ENCODE measurements at places on chromosomes 3 and 15.

DNA sequence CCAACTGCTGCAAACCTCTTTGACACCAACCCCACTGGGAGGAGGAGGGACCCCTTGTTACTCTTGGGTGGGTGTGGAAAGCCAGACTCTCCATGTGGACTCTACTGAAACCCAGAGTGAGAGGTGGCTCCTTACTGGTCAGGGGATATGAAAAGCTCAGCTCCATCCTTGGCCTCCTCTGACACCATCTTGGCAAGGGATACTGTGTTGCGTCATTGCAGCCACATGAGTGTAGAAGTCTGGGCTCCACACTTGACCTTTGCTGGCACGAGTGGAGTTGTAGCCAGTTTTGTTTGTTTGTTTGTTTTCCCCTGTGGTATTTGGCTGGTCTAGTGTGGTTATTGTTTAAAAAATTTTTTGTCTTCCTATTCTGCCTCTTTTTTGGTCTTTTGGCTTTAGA, 289.1 kb downstream of the GAP43 start:
- no peak for DNase-seq

DNA sequence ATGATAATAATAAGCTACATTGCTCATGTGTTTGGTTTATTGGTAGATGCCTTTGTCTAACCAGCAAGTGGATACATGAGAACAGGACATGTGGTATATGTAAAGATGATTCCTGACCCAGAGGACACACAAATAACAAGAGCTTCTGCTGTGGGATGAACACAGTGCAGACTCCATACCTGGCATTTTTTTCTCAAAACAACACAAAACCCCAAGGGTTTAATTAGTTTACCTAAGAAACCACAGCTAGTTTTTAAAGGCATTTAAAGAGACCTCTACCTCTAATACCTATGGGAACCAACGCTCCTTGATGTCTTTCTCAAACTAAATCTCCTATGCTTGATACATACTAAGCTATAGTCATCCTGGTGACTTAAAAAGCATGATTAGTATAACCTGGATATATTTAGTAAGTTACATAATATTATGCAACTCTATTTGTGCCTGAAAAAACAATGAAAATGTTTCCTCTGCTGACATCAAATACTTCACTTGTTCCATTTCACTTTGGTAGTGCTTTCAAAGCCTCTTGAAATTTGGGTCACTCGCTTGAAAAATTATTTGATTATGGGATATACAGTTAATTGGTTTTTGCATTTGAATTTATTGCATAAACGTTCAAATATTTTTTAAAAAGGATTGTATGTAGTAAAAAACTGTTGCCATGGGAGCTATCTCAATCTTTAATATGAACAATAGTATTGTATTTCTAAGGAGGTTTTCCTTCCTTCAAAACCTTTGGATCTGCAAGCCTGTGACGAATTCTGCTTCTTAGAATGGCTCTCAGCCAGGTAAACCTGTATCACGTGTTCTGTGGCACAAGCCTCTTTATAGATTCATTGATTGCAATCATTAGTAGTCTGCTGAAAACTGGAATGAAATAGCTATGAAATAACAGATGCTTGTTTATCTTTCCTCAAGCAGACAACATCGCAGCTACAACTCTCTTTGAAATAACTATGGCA, 233.0 kb upstream of the KCNMB2 start:
- no peak for DNase-seq

- DNase-seq = no peak
Observed at GRCh38 chr15:53437985-53438841, 321.2 kb downstream of the WDR72 start.

DNA sequence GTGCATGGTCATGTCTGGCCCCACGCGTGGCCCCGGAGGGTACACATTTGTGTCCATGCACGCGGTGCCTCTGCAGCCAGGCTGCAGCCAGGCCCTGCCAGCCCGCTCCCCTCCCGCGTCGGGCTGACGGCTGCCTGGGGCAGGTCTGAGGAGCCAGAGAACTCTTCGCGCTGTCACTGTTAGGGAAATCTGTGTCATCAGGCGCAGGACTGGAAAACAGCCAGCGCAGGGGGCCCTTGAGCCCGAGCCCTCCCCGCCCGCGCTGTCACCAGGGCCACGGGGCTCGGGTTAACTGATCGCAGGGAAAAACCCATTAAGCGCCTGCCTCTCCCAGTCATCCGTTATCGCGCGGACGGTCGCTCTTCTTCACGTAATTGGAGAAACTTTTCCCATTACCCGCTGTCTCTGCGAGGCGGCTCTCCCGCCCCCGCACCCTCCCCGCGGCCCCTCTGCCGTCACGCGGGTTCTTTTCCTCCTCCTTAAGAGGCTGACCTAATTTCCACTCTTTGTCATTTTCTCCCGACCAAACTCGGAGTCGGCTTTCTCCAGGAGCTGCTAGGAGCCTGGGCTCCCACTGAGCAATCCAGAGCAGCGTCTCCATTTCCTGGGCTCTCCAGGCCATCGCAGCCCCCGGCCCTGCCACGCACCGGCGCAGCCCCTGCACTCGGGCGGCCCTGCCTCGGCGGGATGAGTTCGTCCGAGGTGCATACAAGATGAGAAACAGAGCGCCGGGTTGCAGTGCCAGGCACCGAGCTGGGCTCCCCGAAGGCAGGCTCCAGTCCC, 57.5 kb upstream of the PRR23E start:
- no peak for DNase-seq

- DNase-seq = no peak
Observed at GRCh38 chr15:59647085-59647484, 10.2 kb downstream of the GTF2A2 start.

DNA sequence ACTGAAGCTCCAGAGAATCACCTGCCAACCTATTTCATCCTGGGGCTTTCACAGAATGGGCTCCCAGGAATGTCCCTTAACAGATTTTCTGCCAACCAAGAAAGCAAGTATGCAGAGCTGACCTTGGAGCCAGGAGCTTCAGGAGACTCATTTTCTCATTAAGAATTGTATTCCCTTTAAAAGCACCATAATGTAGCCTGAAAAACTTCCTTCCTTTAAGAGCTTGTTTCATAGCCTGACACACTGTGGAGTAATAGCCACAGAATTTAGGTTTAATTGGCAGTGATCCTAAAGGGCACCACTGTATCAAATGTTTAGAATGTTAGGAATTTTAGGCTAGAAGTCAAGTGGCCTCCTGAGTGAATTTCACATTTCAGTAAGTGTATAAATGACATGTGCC, 309.8 kb downstream of the GBE1 start:
- no peak for DNase-seq

DNA sequence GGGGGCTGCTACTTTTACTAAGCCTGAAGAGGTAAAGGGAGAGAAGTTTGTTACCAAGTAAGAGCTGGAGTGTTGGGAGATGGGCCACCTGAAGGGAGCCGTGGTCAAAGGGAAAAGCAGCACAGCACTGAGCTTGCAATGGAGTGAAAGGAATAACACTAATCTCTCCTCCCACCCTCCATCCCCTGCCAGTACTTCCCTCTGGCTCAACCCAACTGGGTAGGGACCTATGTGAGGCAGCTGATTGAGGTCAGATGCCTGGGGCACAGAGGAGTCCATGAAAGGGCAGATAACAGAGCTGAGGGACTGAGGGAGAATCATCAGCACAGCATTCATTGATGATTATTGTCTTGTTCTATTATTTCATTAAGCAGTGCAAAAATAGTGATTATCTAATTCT, 212.4 kb upstream of the TBC1D5 start:
- no peak for DNase-seq

DNA sequence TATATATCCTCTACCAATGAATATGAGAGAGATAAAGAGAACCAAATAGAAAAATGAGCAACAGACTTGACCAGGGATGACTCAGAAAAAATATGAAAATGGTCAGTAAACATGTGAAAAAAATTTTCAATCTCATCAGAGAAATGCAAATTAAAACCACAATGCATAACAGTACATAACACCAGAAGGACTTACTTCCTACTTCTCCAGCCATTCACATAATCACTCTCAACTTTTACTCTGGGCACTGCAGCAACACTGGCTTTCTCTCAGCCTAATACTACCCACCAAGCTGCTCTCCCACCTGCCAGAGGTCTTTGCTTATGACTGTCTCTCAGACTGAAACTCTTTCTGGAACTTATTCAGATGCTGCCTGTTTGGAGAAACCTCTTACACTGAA, 49.4 kb downstream of the DPH6 start:
- DNase-seq = no peak
